ENCODE measurements at places on chromosomes 4 and X.

DNA sequence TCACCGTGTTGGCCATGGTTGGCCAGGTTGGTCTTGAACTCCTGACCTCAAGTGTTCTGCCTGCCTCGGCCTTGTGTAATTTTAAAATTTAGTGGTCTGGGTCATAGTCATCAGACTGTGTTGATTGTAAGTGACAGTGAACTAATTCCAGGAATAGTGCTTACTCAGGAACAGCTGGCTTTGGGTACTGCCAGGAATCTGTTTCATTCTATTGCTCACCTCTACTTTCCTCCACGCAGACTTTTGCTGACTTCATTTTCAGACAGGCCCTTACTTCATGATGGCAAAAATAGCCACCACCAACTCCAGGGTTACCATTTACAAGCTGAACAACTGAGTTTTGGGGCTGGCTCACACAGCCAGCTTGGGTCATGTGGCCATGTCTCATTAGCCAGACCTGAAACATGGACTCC, 54.6 kb downstream of the FNIP2 start:
- no peak for DNase-seq

- DNase-seq, result no peak
These were observed 1718.8 kb upstream of the PCDH10 start for GRCh38 chr4:131430302-131430701.

GRCh38 chr4:95728145-95728544, 111.7 kb upstream of the PDHA2 start:
- DNase-seq, result no peak

- DNase-seq, result no peak
These were observed 30.4 kb downstream of the ACOX3 start for GRCh38 chr4:8410066-8410625.

DNA sequence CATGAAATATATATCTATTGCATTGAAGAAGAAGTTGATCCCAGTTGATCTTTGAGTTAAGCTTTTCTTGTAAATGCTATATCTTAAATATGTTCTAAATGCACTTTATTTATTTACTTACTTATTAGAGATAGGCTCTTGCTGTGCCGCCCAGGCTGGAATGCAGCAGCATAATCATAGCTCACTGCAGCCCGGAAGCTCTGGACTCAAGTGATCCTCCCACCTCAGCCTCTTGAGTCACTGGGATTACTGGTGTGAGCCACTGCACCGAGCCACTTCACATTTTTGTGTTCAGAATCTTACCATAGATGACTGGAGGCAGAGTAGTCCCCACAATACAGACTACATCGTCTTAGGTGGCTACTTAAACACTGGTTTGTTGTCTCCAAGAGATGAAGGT, 324.3 kb upstream of the SLIT2 start:
- no peak for DNase-seq

DNA sequence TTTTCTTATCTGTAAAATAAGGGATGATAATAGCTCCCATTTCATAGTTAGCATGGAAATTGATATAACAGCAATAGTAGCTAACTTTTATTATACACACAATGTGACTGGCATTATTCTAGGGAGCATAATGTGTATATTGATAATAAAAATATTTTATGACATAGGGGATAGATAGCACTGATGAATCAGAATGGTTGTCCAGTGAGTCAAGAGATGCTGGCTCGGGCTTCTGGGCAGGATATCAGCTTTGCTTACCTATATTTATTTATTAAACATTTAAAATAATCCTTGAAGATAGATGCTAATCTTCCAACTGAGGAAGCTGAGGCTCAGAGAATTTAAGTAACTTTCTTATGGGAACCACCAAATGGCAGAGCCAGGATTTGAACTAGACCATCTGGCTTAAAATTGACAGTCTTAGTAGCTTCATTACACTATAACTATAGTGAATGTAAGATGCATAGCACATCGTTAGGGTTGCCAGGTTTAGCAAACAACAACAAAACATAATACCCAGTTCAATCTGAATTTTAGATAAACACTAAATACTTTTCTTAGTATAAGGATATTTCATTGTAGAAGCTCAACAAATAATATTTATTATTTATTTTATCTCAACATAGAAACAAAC, 2.7 kb downstream of the AFP start:
- DNase-seq, result no peak

GRCh38 chr4:127410644-127411043, 222.1 kb upstream of the INTU start:
- no peak for DNase-seq

DNA sequence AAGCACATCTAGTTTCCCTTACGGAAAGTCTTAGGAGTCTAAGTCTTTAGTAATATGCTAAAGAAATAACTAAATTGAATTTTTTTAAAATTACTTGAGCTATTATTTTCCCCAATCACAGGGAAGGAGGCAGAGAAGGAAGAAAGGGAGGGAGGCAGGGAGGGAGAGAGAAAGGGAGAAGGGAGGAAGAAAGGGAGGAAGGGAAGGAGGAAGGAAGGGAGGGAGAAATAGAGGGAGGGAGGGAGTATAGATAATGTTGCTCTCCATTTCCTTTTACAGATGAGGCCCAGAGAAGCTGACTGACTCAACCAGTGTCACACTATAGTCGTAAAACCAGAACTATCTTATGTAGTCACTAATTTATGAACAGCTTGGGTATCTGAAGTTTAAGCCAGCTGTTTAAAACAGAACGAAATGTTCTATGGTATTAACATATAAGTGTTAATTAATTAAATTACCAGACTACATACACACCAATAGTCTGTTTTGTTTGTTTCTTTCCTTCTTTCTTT, 14.6 kb downstream of the SH3RF1 start:
- DNase-seq, result no peak

DNA sequence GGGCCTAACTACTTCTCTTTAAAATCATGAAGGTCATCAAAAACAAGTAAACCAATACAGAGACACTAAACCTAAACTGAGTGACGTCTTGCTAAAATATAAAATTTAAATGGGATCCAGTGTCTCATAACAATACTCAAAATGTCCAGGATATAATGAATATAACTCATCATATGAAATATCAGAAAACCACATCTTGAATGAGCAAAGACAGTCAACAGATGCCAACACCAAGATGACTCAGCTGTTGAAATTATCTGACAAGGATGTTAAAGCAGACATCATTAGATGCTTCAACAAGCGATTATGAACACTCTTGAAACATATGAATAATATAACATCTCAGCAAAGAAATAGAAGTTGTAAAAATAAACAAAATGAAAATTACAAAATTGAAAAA, 8.3 kb downstream of the NAP1L2 start:
- no peak for DNase-seq

- no peak for DNase-seq
These were observed 88.1 kb downstream of the RASL11B start for GRCh38 chr4:52950226-52950625.

GRCh38 chr4:102466298-102466697, 34.9 kb upstream of the NFKB1 start:
- no peak for DNase-seq

GRCh38 chrX:132442691-132443090, 46.1 kb downstream of the MBNL3 start:
- DNase-seq, result no peak

DNA sequence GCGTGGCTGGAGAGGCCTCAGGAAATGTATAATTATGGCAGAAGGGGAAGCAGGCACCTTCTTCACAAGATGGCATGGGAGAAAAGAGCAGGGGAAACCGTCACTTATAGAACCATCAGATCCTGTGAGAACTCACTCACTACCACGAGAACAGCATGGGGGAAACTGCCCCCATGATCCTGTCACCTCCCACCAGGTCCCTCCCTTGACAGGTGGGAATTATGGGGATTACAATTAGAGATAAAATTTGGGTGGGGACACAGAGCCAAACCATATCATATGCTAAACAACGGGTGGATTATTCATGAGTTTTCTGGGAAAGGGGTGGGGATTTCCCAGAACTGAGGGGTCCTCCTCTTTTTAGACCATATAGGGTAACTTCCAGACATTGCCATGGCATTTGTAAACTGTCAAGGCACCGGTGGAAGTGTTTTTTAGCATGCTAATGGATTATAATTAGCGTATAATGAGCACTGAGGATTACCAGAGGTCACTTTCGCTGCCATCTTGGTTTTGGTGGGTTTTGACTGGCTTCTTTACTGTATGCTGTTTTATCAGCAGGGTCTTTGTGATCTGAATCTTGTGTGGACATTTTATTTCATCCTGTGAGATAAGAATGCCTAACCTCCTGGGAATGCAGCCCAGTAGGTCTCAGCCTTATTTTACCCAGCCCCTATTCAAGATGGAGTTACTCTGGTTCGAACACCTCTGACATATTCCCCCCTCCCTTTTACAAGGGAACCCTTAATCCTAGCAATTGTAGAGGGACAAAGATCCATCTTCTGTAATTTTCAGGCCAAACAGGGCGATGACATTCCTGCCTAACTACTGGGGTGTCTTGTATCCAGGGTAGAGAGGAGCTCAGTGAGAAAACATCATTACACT, 27.6 kb upstream of the ZNF81 start:
- DNase-seq, result no peak

GRCh38 chrX:131802836-131803626, 220.1 kb upstream of the STK26 start:
- DNase-seq, result no peak

GRCh38 chrX:129577473-129577872, 37.4 kb downstream of the OCRL start:
- peak; percentile 45 for DNase-seq

DNA sequence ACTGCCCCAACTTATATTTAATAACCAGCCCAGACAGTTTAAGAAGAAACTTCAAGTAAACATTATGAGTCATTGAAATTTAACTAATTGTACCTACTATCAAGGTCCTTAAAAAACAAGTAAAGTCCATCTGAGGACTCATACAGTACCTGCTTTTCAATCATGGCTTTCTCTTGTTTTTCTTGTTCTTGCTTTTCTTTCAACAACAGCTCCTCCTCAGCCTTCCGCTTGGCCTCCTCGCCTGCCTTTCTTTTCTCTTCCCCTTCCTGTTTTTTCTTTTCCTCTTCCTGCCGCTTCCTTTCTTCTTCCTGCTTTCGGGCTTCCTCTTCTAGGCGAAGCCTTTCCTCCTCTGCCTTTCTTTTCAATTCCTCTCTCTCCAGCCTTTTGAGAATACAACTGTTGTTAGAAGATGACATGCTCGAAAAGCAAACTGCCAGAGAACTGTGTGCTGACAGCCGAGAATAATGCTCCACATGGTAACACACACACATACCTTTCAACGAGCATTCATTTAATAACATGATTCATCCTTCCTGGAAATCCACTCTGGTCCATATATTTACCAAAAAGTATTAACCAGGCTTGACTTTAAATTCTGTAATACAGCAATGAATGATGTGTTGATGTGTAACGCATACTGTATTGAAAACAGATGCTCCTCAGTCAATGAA, 25.2 kb upstream of the BCLAF3 start:
- peak; percentile 22 for DNase-seq

DNA sequence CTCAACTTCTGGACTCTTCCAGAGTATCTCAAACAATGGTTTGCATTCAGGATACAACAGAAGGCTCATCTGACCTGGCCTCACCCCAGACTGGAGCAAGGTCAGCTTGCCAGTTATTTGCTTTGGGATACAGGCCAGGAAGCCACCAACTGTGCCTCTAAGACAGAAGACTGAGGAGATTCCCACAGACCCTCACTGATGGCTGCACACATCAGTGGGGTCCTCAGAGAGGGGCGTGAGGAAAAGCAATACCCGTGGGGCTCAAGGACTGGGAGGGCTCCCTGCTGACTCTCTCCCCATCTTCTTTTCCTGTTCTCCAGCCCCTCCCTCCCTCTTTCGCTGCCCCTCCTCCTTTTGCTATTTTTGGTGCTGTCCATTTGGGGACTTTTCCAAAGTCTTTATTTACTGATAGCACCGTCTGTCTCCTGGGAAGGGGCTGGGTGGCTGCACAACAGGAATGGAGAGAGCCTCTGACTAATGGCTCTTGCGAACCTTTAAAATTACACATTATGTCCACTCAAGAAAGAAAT, 23.2 kb downstream of the RELL1 start:
- DNase-seq, result peak; percentile 67

- DNase-seq, result no peak
These were observed 52.9 kb upstream of the CXCL8 start for GRCh38 chr4:73687421-73687820.

DNA sequence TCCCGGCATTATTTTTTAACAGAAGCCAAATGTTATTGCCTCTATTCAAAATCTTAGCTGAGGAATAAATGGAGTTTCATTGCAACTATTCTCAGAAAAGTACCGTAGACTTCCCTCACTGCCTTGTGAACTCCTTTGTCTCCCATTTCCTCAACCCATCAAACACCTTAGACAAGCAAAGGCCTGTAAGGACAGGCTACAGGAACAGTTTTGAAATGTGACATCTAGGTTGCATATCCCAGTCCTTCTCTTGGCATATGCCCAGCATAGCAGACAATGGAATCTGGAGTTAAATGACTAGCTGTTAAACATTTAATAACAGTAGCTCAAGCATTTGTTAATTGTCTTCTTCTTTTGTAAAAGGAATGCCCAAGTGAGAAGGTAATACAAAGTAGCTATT, 1371.7 kb downstream of the STIM2 start:
- no peak for DNase-seq

DNA sequence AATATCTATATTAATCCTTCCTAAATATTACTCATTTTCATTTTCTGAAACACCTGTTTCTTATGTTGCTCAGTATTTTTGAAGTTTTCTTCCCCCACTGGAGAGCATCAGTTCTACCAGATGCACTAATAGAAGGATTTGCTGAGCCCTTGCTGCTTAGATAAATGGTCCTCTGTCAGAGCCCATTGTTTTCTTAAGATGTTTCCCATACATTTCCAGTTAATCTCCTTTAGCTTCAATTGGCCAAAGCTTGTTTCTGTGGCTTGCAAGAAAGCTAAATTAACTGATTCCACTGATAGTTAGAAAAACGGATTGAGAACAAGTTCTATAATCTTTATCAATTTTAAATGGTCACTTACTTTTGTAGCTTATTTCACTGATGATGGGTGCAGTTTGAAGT, 1425.5 kb downstream of the PCDH18 start:
- DNase-seq, result no peak

DNA sequence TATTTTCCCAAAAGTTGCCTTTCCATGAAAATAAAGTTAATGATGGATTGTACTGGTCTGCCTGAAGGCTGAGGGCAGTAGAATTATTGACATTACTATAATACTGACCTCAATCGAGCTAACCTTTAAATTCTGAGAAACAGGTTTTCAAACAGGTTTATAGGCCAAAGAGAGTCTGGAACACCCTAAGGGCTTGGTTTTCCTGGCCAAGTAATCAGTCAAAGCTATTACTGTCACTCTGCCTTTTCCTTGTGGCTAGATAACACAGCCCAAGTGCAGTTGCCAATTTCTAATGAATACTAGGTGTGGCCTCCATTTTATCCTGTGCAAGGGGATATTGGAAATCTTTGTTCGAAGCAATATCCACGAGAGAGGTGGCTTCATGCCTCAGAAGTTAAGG, 75.2 kb downstream of the INTS12 start:
- DNase-seq, result no peak

- peak; percentile 11 for DNase-seq
These were observed 871 bp upstream of the HPGD start for GRCh38 chr4:174523025-174523693.

GRCh38 chr4:38056011-38056685, 96.0 kb downstream of the PTTG2 start:
- no peak for DNase-seq

Measured in tongue (tissue), 3 donors.